ENCODE measurements at places on chromosomes 11 and 22.
A peak's percentile ranks its signal among the peaks of the same experiment; 100 is the strongest.

DNA sequence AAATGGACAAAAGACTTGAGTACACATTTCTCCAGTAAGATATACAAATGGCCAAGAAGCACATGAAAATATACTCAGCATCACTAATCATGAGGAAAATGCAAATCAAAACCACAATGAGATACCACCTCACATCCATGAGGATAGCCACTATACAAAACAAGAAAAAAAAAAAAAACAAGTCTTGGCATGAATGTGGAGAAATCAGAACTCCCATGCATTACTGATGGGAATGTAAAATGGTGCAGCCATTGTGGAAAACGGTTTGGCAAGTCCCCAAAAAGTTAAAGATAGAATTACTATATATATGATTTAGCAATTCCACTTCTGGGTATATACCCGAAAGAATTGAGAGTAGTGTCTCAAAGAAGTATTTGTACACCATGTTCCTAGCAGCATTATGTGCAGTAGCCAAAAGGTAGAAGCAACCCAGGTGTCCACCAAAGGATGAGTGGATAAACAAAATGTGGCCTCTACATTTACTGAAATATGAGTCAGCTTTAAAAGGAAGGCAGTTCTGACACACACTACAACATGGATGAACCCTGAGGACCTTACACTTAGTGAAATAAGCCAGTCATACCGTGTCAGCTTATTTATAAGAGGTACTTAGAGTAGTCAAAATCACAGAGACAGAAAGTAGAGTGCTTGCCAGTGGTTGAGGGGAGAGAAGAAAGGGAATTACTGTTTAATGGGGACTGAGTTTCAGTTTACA is 146.3 kb downstream of the WNT7B start:
- no peak for DNase-seq

DNA sequence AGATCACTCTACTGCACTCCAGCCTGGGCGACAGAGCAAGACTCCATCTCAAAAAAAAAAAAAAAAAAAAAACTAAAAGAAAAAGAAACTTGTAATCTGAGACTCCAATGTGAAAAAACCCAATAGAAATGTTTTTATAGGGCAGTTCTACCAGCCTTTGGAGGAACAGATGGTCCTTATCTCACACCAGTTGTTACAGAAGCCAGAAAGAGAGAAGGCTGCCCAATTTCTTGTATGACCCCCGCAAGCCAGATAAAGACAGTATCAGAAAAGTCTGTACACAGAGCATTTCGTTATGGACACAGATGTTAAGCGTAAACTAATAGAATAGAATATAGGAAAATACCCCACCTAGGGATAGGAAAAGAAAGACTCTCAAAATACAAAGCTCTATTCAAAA is 11.3 kb upstream of the TSGA10IP start:
- no peak for DNase-seq

DNA sequence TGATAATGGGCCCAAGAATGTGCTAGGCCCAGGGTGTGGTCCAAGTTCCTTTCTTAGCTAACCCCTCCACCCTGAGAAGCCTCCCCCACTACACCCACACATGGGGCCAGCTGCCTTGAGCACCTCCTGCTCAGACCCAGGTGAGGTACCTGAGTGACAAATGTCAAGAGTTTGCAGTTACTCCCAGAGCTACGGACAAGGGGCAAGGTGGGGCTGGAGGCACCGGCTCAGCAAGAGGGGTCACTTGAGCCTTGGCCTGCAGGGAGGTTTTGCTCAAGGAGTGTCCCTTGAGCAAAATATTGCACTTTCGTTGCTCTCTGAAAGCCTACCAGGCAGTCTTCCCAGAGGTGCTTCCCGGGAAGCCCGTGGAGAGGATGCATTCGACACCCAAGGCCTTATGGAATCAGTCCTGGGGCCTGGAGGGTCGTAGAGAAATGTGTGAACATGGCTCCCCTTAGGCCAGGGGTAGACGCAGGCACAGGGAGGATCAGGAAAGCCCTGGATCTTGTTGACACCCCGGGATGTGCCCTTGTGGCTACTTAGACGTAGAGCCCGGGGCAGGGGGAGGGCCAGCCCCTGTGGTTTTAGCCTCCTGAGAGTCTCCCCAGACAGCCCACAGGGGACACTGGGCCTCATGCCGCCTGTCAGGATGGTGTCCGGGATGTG is 114.2 kb downstream of the KCNQ1 start:
- DNase-seq = no peak

GRCh38 chr22:46390105-46390651 is 54.7 kb downstream of the TRMU start:
- no peak for DNase-seq

DNA sequence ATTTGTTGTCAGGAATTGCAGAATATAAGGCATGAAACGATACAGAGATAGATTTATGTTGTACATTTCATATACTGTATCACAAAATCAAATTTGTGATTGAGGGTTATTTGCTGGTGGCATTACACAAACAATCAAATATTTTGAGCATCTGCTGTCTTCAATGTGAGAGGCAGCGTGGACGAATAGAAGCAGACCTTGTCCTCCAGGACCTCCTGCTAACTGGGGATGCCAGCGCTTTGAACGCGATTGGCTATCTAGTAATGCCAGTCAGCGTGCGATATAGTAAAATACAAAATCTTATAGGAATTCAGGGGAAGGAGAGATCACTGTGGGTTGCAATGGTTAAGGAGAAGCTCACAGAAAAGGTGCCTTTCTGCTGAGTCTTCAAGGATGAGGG is 631 bp upstream of the SNX19 start:
- no peak for DNase-seq

DNA sequence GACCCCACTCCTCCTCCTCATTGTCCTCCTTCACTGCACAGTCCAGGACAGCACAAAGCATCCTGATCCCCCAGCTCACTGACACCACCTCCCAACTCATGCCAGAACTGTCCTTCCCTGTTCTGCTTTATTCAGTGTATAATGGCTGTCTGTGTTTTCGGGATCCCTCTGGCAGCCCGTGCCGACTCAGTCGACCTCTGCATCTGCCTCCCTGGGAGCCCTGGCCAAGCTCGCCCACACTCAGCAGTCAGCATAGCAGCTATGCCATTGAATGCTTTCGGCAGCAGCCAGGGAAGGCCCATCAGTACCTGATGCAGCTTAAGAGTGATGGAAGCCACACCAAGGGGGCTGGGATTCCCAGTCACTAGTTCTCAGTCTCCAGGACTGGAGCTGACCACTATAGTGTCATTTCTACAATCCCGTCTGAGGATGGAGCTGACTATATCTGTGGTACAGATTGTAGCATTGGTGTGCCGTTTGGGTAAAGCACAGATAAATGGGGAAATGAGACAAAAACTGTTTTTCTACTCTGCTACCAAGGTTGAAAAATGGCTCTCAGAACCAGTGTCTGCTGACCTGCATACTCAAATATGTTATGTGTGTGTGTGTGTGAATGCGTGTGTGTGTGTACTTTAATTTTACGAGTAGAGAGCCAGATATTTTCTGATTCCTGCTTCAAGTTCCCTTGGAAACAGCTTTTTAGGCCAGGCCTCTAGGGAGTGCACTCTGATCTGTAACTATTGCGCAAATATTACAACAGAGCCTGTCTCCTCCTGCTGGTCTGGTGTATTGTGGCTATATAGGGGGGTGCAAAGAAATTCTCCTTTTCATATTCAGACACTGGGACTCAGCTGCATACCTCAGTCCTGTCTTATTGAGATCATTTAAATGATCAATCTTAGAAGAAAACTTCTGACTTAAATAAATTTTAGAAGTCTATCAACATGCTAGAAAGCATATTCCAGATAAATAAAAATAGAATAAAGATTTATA is 78.8 kb upstream of the TOP3B start:
- DNase-seq = peak; percentile 32

- DNase-seq = peak; percentile 37
Observed at GRCh38 chr22:44063462-44064371, 39.6 kb downstream of the PARVB start.

DNA sequence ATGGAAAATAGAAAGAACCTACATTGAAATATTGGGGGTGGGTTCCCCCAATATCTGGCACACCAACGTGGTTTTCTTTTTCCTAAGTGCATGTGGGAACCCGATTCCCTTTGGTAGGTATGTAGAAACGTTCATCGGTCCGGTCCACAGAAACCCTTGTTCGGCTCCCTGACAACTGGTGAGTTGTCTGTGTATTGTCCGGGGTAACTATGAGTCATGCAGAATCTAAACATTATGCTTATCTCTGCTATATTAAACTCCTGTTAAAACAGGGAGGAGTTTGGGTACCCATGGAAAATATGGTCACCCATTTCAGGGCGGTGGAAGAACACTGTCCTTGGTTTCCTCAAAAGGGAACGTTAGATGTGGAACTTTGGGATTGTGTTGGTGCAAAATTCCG is 25.1 kb upstream of the ALDH3B2 start:
- no peak for DNase-seq

- no peak for DNase-seq
Observed at GRCh38 chr11:103862802-103863174, 173.7 kb upstream of the DDI1 start.

GRCh38 chr11:36870361-36870760 is 272.3 kb upstream of the RAG2 start:
- no peak for DNase-seq

GRCh38 chr11:926341-926916 is 759 bp downstream of the AP2A2 start:
- no peak for DNase-seq

GRCh38 chr11:122116591-122116990 is 576 bp upstream of the BLID start:
- no peak for DNase-seq

GRCh38 chr11:87451395-87451794 is 413.7 kb downstream of the TMEM135 start:
- DNase-seq = no peak
